ENCODE measurements at places on chromosomes 2 and 18.

DNA sequence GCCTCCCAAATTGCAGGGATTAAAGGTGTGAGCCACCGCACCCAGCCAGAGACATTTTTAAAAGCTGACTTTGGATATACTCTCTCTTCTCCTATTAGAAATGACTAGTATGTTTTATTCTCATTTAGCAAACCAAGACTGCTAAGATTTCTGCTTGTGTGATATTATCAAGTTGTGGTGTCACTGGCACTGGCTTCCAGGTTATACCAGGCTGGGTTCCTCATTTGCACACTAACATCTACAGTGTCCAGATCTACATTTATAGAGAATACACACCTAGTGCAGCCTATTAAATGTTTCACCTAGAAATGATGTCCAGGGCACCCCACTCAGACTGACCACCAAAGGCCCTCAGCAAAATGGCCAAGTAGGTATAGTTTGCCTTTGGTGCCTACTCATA is 265.3 kb upstream of the STON1 start:
- no peak for DNase-seq

GRCh38 chr2:84177733-84178132 is 281.3 kb downstream of the SUCLG1 start:
- no peak for DNase-seq

DNA sequence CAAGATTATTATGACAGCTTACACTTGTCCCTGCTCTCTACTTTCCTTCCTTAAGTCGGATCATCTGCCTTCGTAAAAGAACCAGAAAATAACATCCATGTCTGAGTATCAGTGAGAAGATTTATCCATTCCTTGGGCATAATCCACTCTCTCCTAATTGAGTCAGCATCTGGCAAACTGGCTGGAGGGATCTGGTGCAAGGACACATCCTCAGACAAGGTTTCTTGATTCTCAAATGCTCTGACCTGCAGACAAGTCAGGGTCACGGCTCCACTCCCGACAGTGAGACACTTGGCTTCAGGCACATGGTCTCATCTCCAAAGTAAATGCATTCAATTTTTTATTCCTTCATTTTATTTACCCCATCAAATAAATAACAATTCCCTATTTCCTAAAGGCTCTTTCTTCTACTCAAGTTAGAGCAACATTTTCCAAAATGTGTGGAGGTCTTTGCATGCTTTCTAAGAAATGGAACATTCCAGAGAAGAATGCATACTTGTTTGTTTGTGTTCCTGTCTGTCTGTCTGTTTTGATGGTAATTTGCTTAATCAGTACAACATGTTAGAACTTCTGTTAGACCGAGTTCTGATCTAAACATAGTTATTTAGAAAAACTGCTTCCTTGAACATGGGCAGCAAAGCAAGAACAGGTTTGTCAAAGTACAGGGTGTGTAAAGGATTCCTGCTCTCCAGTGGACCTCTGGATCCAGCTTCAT is 246.9 kb downstream of the IRS1 start:
- DNase-seq = no peak

- DNase-seq = no peak
These were observed 179.6 kb upstream of the SMAD2 start for GRCh38 chr18:48109961-48110493.

GRCh38 chr2:101989740-101990460 is 1.9 kb upstream of the IL1R2 start:
- no peak for DNase-seq

- DNase-seq = peak; percentile 7
These were observed 54.5 kb downstream of the SKA1 start for GRCh38 chr18:50429207-50429948.

GRCh38 chr18:59554796-59555335 is 142.4 kb downstream of the CCBE1 start:
- DNase-seq = no peak

GRCh38 chr2:96146881-96147592 is 1.8 kb upstream of the DUSP2 start:
- DNase-seq = peak; percentile 92

DNA sequence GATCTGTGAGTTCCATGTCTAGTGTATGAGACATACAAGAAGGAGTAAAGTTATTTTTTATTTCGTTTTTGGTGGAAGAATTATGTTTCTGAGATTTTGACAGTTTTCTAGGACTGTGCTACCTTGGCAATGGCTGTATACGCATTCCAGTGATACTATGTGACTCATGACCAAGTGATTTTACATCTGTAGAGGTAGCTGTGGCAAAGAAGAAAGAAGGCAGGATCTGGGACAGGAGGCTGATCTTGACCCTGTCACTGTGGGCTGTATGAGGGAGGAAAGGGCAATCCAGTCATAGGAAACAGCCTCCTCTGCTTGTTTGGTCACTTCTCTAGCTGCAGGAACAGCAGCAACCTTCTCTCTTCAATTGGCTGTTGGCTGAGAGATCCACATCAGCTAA is 44.0 kb upstream of the PDCL3 start:
- no peak for DNase-seq

GRCh38 chr18:12391487-12392165 is 14.6 kb upstream of the AFG3L2 start:
- DNase-seq = no peak

GRCh38 chr2:94758546-94758945 is 112.7 kb upstream of the TEKT4 start:
- no peak for DNase-seq

GRCh38 chr18:79422022-79422782 is 26.5 kb downstream of the NFATC1 start:
- DNase-seq = no peak

DNA sequence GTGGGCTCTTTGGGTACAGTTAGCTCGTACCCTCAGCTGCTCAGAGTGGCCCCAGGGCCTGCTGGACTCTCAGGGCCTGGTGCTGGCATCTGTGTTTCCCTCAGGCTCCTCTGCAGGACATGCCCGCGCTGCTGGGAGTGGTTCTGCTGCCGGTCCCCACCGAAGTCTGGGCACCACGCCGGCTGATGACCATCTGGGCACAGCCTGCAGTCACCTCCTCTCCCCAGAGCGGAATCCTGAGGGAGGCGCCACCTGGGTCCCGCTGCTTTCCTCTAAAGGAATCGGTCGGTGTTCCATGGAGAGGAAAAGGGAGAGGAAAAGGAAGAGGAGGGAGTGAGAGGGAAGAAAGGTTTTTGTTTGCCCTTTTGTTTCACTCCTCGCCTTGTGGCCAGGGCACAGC is 43.6 kb downstream of the MC2R start:
- no peak for DNase-seq

- no peak for DNase-seq
These were observed 382.0 kb downstream of the LNPK start for GRCh38 chr2:175620106-175620505.

GRCh38 chr18:36469461-36469860 is 171.9 kb downstream of the FHOD3 start:
- no peak for DNase-seq

DNA sequence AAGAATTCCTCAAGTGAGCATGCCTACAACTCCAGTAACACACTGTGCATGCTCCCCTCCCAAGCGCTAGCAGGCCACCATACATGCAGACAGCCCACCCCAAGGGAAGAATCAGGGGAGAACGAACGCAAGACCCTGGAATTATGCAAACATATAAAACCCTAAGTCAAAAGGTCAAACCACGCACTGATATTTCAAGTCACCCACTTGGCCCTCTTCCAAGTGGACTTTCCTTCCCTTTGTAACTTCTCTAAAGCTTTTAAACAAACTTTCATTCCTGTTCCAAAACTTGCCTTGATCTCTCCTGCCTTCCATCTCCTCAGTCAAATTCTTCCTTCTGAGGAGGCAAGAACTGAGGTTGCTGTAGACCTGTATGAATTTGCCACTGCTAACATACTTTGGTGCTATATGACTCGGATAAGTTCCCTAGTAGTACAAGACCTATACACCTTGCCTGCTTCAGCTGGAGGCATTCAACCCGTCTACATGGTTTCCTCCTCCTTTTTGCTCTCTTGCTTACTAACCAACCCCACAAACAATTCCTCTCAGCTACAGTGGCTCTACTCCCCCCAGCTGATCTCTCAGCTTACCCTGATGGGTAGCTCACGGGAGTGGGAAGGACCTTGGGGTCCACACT is 11.1 kb upstream of the RPIA start:
- no peak for DNase-seq

- DNase-seq = no peak
These were observed 917.6 kb upstream of the ACVR2A start for GRCh38 chr2:146927080-146927711.

- no peak for DNase-seq
These were observed 34.0 kb upstream of the CYP26B1 start for GRCh38 chr2:72181616-72182015.

DNA sequence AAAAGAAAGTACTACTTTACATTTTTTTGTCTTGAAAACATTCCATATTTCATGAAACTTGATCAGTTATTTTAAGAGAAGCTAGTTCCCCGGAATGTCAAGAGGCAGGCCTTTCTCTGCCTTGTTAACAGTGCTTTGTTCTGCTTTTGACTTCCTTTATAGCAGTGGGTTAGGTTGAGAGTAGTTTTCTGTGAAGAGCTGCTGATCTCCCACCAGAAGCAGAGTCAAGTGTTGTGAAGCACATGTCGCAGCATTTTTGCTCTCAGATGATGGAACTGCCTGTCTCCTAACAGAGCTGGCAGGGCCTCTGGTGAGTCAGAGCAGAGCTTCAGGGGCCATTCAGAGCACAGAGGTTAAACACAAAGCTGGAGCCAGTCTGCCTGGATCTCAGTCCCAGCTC is 871.8 kb downstream of the SLC4A3 start:
- peak; percentile 78 for DNase-seq

GRCh38 chr18:23317975-23318675 is 135.0 kb upstream of the RIOK3 start:
- DNase-seq = no peak

DNA sequence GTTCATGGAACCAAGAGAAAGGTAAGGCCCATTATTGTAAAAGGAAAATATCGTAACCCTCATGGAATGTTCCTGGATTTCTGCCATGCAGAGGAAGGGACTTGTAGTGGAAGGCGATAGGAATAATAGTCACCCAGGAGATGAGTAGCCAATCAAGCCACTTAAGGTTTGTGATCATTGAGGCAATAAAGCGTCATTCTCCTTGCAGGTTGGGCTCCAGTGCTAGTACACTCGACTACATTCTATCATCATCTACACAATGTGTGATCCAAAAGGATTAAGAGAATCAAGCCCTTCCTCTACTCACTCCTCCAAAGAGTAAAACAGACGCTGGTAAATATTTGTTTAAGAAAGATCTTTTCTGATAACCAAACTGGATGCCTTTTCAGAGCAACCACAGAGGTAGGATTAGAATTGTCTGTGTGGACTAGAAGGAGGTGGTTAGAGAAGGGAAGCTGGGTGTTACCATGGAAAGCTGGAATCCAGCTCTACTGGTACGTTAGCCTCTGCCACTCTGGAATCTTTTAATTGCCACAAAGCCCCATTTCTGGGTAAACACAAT is 245.7 kb downstream of the IKZF2 start:
- no peak for DNase-seq

DNA sequence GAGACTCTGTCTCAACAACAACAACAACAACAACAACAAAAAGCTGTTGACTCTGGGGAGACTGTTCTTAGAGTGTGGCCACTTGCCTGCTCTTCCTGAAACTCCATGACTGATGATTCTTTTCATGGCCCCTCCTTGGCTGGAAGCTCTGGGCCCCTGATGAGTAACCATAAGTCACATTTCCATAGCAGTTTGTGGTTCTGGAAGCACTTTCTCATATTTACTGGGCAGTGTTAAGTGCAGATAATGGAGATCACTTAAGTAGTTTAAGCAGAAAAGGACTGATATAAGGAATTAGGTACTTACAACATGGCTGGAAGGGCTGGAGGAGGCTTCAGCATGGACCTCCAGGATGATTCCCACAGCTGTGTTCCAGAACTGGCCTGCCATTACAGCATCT is 147.3 kb upstream of the DLX2 start:
- DNase-seq = no peak

GRCh38 chr2:95734976-95735890 is 143.4 kb downstream of the TRIM43 start:
- no peak for DNase-seq

DNA sequence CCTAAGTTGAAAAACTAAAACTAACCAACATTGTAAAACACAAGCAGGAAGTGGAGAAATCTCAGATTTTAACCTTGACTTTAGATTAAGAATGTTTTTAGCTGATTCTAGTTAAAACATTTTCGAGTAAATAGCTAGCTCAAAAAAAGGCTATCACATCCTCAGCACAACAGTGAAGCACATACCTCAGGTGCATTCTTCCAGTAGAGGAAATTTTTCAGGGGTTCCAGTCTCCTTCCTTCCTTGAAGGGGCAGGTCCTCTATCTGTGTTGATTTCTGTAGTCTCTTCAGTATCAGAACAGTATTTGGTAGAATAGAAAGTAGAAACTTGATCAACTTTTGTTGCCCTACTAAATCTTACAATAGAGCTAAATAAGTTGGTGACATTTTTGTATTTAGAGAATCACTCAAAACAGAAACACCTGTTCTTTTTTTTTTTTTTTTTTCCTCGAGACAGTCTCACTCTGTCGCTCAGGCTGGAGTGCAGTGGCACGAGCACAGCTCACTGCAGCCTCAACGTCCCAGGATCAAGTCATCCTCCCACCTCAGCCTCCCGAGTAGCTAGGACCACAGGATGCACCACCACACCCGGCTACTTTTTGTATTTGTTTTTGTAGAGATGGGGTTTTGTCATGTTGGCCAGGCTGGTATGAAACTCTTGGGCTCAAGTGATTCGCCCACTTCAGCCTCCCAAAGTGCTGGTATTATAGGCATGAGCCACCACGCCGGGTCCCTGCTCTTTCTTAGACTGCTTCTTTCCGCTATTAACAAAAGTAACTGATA is 6.9 kb upstream of the GPR155 start:
- no peak for DNase-seq

- DNase-seq = no peak
These were observed 270.3 kb upstream of the PARD3B start for GRCh38 chr2:204274991-204275390.

DNA sequence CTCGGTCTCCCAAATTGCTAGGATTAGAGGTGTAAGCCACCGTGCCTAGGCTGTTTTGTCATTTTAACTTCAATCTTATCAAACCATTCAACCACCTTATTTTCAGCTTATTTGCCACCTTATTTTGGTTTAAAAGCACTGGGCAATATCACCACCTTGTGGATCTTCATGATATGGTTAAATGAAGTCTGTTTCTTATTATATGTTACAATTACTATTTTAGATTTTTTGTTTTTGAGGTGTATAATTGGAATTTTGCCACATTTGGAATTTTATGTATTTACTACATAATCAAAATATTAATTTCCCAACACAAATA is 43.8 kb upstream of the SCN9A start:
- no peak for DNase-seq

DNA sequence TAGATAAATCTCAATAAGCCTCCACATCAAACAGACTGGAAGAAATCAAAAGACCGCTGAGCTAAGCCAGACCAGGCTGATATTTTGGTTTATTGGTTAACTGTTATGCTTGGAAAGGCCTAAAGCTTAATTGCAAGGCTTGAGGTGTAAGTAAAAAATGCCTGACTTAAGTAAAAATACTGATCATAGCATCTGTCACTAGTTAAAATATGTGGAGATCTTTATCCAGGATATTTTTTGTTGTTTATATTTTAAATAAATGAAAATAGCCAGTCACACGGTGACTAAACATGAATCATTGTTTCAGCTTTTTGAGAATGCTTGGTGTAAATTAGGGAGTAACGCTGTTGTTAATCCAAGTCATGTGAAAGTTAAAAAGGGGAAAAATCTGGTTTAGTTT is 127.9 kb downstream of the THADA start:
- no peak for DNase-seq

- no peak for DNase-seq
These were observed 17.8 kb upstream of the ATL2 start for GRCh38 chr2:38394903-38395341.

GRCh38 chr18:12076424-12077140 is 17.1 kb upstream of the ANKRD62 start:
- no peak for DNase-seq

Measured in DMS79 (cell line).